ENCODE measurements at places on chromosomes 12 and 14. TPM values are rescaled to one million over a fixed set of nuclear protein-coding genes. Genes with fewer than 3 reads are reported as not detected.

- DNase-seq = no peak
Measured at GRCh38 chr12:32897281-32897610, 669 bp upstream of the PKP2 start.

DNA sequence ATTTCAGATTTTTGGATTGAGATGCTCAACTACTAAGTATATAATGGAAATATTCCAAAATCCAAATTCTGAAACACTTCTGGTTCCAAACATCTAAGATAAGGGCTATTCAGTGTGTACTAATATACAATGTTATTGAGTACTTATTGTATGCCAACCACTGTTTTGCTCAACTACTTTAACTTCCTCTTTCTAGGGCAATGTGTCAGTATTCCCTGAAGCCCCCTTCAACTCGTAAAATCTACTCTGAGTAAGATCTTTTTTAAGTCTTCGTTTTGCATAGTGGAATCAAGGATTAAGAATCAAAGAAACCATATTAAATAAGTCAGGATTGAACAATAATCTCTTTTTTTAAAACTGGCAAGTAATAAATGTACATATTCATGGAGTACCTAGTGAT, 45.5 kb downstream of the SPATA7 start:
- DNase-seq = no peak

DNA sequence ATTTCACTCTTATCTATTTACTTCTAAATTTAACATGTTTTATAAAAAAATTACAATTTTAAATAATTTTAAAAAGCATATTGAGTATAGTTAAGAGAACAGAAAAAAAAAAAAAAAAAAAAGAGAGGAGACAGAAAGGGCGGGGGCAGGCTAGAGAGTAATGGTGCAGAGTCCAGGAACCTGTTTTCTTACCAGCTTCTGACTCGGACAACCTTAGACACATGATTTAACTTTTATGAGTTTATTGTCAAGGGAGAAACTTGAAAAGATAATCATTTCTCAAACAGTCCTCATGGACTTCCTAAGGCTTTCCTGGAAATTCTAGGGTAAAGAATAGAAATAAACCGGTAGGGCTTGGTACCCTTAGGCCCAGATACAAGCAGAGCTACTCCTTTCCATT, 84.3 kb downstream of the RPS6KA5 start:
- no peak for DNase-seq

DNA sequence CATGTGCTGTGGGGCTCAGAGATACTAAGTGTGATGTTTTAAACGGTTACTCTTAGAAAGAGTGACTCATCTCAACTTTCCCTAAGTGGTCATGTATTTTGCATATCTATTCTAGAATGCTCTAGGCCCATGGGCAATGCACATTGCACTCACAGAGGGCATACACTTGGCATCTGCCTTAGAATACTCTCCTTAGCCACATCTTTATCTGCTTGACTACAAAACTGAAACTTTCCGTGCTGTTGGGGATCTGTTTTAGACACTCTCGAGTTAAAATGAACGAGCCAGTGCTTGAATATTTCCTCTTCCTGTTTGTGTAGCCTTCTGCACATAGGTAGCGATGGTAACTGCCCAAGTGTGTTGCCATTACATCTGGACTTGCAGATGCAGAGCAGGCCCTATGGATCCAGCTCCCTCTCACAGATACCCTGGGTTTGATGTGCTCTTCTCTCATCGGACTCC, 180.5 kb downstream of the CAND1 start:
- no peak for DNase-seq

DNA sequence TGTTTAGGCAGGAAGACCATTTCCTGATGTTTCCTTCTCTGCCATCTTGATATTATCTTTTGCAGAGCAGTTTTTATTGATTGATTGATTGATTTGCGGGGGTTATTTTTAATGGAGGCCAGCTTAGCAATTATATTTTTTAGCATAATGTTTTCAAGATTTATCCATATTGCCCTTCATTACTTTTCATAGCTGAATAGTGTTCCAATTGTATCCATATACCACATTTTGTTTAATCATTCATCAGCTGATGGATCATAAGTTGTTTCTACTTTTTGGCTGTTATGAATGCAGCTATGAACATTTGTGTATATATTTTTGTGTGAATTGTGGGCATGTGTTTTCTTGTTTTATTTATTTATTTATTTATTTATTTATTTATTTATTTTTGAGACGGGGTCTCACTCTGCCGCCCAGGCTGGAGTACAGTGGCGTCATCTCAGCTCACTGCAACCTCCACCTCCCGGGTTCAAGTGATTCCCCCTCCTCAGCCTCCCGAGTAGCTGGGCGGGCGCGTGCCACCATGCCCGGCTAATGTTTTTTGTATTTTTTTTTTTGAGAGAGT, 20.9 kb upstream of the RCOR1 start:
- DNase-seq = no peak

DNA sequence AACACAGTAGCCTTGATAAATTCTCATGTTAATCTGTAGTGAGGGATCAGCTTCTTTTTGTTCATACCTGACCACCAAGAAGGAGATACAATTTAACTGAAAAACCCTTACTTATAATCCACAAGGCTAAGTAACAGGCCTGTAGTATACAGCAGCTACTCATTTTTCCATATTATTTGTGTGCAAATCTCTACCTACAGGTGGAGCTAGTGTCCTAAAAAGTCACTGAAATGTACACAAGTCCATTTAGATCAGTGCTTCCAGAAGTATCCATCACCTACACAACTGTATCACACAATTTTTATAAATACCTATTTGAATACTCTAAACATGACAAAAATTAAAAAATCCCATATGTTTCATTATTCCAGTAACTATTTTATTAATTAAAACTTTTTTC, 173.2 kb downstream of the SLC35F4 start:
- no peak for DNase-seq

LTBP2 gene
- 0.12 TPM for total RNA-seq

All from activated CD8-positive, alpha-beta memory T cell treated with anti-CD3 and anti-CD28 coated beads, Interleukin-2, amount 10 ng/mL, durations not matched to agents 7 days and 5 days (primary cell).